D721Med (cell line): ENCODE measurements at places on chromosomes 4 and X.

GRCh38 chrX:46029777-46030176 is 515.4 kb downstream of the ZNF674 start:
- DNase-seq = no peak

DNA sequence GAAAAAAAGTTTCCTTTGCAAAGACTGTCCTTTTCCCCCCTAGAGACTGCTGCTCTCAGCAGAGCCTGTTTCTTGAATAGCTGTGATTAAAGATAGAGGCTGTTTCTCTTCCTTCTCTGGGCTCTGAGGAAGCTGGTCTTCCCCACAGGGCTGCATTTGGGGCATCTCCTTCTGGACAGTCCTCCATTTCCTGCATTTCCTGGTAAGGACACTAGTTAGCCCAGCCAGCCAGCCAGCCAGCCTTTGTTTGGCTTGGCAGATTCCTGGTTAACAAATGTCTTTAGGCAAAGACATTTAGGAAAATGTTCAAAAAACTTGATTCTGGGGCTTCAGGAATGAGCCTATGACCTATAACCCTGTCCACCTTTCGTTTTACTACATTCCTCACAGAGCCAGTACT is 34.0 kb upstream of the PLAC1 start:
- DNase-seq = no peak

- no peak for DNase-seq
Observed at GRCh38 chr4:72463724-72464123, 105.3 kb downstream of the ADAMTS3 start.

DNA sequence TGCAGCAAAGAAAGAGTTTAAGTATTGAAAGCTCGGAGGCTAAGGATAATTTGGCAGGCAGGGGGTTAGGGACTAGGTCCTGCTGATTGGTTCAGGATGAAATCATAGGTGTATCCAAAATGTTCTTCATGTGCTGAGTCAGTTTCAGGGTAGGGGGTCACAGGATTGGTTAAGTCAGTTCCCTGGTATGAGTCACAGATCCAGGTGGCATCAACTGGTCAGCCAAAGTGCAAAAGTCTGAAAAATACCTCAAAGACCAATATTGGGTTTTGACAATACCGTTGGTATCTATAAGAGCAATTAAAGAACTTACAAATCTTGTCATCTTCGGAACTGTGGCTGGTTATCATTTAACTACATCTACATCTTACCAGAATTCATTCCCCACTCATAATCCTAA is 25.6 kb upstream of the PRDM8 start:
- no peak for DNase-seq

GRCh38 chr4:125101719-125102118 is 213.0 kb upstream of the FAT4 start:
- DNase-seq = no peak

- no peak for DNase-seq
Observed at GRCh38 chr4:93791570-93792195, 36.9 kb upstream of the ATOH1 start.
